ENCODE measurements at places on chromosomes 7 and 10.

GRCh38 chr10:117532003-117532385 is 10.6 kb upstream of the EMX2 start:
- DNase-seq: no peak

DNA sequence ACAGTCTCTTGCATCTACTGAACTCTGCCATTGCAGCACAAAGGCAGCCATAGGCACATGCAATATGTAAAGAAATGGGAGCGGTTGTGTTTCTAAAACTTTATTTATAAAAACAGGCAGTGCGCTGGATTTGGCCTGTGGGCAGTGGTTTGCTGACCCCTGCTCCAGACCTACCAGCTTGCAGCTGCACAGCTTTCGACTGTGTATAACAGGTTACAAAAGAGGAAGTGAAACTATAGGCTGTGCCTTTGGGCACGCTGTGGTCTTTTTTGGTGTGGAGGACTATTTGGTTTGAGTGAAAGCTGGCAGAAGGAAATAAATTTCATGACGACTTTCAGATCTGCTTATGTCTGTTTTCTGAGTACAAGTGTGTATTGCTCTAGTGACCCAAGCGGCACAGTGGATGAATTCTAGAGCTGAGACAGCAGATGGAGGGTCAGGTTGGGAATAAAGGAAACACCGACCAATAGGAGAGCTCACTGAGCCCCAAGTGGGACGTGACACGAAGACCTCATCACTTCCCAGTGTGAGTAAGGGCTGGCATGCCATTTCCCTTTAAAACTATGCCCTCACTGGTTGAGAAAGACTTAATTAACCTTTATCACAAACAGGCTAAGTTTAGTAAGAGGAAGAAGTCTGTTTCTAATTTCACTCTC is 152.7 kb downstream of the ANK3 start:
- no peak for DNase-seq

DNA sequence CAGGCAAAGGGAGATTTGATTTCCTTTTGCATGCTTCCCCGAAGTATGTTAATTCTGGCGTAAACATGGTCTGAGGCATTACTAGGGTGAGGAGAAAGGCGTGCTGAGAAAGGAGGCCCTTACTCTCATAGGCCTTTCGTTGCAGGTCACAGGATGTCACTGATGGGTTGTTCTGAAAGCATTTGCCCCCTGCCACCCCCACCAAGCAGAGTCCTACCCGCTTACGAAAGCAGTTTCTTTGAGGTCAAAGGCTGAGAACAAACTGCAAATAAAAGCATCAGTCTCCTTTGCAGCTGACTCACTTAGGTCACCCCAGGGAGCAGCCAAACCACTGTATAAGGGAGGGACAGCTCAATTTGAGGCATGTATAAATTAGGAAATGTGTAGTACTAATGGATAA is 57.1 kb downstream of the BPGM start:
- no peak for DNase-seq

DNA sequence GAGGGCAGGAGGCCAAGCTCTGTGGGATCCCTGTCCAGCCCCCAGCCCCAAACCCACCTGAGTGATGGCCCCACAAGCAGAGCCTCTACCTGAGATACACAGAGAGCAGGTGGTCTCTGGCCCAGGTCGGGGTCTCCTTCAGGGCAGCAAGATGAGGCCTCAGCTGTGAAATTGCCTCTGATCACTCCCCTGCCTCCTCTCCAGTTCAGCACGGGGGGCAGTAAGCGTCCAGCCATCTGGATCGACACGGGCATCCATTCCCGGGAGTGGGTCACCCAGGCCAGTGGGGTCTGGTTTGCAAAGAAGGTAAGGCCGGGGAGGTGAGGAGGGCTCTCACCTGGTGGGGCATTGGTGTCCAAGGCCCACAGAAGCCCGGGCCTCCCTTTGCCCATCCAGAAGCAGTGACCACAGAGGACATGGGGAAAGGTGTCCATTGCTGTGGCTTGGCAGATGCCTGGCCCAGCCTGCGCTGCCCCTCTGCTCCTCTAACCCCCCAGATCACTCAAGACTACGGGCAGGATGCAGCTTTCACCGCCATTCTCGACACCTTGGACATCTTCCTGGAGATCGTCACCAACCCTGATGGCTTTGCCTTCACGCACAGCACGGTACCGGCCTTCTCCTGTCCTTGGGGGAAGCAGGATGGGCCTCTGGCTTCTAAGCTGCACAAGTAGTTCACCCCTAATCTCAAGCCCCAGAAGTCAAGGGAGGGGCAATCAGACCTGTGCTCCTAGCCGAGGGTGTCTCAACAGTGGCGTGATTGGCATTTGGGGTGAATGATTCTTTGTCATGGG is 3.1 kb downstream of the CPA1 start:
- no peak for DNase-seq

GRCh38 chr7:43890468-43890867 is 15.9 kb downstream of the URGCP start:
- DNase-seq: no peak

DNA sequence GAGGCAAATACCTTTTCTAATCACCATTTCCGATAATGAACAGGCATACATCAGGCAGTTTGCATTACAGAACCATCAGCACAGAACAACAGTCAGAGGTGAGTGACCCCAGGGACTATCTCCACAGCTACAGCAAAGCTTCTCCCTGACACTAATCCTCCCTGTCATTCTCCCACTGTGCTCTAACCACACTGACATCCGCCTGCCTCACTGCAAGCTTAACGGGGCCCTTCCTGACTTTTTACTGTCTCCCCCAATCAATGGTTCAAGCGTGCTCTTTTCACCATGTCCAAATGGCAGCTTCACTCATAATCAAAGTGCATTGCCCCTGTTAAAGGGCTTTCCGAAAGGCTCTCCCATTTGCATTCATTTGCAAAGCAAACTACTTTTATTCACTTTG is 196.3 kb downstream of the DNAJC1 start:
- DNase-seq: no peak

DNA sequence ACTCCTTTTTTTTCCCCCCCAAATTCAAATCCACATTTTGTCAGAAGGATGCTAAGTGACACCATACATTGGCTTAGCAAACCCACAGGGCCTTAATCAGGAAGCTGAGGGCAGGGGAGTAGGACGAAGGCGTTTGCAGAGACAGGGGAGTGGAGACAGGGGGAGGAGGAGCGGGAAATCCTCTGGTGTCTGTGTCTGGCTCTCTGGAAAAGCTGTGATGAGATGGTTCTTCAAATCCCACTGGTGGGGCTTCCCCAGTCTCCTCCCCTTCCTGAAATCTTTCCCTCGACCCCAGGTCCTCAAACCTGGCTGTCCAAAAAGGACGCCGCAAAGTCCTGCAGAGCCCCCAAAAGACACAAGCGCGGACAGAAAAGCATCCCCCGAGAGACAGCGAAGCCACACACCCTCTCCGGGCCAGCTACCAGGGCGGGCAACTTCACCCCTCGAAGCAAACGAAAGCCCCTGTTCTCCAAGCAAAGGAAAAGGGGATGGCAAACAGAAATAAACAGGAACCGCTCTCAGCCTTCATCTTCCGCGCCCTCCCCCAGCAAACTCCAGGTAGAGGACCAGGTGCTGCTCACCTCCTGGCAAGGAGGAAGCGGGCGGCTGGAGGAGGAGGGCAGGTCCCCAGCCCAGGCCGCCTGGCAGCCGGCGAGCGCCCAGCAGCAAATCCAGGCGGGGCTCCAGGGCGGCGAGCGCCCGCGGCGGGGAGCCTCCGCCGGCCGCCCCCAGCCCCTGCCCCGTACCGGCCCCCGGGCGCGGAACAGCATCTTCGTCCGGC is 520 bp downstream of the ELAPOR2 start:
- no peak for DNase-seq

DNA sequence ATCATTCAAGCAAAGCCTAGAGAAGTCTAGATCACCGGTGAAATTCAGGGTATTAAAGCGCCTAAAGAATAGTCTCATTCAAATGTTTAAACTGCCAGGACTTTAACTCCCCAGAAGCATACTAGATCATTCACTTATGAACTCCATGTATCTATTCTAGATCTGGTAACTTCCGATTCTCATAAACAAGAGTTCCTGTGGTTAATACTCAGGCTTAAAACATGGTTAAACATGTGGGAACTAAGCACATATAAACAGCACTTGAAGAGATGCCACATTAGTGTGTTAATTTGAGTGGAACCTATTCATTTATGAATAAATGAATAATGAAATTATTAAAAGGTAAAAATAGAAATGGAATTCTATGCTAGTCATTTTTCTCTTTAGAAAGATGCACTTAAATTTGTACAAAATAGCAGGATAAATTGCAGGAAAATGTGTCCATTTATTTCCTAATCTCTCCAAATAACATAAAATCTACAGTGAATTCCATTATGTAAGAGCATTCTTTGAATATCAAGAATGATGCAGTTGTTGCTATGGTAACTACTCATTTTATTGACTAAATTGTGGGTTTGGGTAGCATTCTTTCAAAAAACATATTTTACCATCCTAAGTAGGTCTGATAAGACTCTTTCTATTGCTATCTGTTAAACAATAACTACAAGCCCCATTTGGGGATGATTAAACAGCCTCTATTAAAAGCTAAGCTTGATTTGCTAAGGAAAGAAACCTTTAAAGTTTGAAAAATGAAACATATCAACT is 147.6 kb upstream of the TMEM168 start:
- no peak for DNase-seq

- peak; percentile 36 for DNase-seq
Observed at GRCh38 chr7:142535123-142535779, 214.0 kb upstream of the PRSS1 start.

DNA sequence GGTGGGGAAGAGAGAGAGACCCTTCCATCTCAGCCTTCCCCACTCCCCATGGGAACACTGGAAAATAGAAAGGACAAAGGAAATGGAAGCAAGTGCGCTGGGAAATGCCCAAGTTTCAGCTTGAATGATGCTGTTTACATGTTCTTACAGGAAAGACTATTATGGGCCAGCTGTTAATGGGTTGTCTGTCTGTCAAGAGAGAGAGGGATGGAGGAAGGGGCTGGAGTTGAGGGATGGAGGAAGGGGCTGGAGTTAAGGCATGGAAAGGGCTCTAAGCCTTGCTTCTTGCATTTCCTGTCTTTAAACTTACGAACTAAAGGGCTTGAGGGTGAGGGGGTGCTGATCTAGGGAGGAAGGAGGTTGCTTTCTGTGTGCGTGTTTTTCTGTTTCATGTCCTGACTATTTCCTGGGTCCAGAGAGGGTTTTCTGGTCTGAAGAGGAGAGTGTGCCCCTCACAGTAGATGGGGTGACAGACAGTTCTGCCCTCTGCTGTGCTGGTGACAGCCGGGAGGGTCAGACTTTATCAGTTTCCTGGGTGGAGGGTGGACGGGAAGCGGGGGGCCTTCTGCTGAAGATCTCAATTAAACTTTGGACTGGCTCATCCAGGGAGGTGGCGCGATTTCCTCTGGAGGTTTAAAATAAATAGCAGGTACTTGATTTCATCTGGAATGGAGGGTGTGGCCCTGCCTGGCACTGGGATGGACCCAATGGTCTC is 30.5 kb downstream of the GRK5 start:
- DNase-seq: no peak

DNA sequence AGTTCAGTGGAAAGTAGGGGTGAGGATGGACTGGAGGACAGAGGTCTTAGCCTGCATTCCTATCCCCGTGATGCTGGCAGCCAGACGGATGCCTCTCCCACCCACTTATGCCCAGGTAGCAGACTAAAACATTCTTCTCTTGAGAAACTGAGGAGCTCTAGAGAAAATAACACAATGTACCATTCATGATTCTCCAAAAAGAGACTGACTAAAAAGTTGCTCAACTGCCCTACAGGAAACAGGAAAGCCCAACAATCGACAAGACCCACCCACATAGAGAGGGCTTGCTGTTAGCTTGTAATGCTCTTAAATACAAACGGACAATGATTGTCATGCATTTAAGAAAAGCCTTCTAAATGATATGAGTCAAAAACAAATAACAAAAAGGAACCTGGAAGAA is 33.2 kb upstream of the PDE1C start:
- no peak for DNase-seq

DNA sequence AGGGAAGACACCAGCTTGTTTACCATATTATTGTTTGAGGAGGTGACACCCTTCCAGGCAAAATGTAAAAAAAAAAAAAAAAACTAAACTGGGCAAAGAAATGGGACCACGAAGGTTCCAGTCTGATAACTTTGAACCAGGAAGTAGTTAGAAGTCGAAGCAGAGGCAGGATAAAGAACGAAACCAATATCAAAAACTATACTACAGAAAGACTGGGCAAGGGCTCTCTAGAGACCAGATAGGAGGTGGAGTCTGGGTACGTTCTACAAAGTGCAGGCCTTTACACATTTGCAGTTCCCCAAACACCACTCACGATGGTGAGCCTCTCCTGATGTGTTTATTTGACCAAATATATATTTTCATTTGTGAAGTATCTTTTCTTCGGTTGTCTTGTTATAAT is 125.7 kb upstream of the CDK1 start:
- DNase-seq: no peak

- DNase-seq: no peak
Observed at GRCh38 chr7:3518546-3518945, 217.5 kb downstream of the SDK1 start.

DNA sequence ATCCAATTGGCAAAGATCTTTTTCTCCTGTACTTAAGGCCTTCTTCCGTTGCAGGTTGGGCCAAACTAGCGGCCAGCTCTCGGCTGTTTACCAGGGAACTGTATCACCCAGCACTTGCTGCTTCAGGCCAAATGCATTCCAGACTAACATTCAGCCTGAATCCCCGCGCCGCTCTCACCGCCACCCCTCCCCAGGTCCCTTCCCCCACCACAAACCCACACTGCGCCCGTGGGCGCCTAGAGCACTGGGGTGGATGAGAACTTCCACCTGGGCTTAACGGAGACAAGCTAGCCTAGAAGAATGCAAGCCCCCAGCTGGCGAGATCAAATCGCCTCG is 676 bp downstream of the TCAF1 start:
- no peak for DNase-seq

- DNase-seq: no peak
Observed at GRCh38 chr7:105769901-105770628, 106.3 kb downstream of the ATXN7L1 start.

DNA sequence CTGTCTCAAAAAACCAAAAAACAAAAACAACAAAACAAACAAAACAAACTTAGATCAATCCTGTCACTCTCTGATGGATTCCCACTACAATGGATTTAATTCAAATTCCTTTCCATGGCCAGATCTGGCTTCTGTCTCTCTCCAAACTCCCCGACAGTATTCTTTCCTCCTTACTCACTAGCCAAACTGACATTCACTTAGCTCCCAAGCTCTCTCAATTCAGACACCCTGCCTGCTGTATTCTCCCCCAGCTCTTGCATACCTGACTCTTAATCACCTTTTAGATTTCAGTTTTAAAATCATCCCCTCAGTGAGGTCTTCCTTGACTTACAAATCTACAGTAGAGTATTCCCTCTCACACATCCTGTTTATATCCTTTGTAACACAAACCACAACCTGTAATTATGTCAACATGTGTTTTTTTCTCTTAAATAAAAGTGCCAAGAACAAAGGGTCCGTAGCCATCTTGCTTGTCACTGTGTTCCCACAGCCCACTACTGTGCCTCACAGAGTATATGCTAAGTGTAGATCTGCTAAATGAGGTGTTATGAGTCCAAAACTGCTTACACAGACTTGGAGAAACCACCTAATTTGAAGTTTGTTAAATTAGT is 14.4 kb downstream of the HERPUD2 start:
- DNase-seq: no peak

GRCh38 chr7:112622159-112622715 is 141.4 kb downstream of the LSMEM1 start:
- no peak for DNase-seq

GRCh38 chr10:97861924-97862323 is 12.3 kb downstream of the GOLGA7B start:
- DNase-seq: no peak

Measured in activated CD4-positive, CD25-positive, alpha-beta regulatory T cell (primary cell).